ENCODE measurements at places on chromosomes 2 and 18. TPM values are rescaled to one million over a fixed set of nuclear protein-coding genes. Genes with fewer than 3 reads are reported as not detected.
A peak's percentile ranks its signal among the peaks of the same experiment; 100 is the strongest.

DNA sequence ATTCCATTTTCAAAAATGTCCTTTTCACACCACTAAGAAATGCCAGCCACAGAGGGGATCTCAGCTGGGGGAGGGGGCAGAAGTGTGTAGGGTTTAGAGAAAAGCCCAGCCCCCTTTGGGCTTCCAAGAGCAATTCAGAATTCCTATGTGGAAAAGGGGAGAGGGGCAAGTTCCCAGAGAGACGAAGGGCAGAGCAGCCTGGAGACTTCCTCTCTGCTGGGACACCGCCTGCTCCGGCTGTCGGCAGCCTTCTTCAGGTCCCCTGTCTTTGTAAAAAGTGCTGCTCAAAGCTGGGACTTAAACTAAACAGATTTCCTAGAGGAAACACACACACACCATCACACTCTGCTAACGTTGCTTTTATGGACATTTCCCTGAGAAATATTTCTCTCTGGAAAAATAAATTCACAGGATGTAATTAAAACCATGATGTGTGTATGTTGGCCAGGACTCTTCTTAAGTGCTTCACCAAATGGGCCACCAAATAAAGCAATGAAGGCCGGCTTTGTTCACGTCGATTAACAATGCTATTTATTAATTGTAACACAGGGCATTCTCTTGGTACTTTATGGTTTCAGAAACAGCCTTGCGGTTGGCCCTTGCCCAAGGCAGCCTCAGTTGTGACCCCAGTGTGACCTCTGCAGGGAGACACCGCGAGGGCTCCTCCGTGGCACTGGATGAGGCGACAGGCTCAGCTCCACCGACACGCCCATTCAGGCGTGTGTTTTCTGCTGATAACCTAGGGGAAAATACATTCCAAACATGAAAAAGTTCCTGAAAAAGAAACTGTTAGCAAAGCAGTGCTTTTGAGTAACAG is 5.6 kb upstream of the ASB1 start:
- peak; percentile 30 for DNase-seq

DNA sequence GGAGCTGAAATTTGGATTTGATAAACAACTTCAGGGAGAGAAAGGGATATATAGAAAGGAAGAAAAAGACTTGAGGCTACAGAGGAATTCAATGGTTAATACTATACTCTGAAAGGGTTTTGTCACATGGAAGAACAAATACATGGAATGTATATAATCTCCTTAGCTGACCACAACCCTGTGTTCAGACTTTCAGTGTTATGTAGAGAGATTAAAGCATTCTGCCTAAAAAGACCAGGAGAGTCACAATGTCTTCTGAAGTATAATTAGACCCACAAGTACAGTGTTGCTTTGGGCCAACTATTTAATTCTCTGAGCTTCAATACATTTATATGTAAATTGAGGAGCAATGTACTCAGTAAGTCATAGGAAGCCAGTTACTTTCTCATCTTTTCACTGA is 123.8 kb upstream of the FSHR start:
- no peak for DNase-seq

The SAG gene
- polyA plus RNA-seq, result not detected

DNA sequence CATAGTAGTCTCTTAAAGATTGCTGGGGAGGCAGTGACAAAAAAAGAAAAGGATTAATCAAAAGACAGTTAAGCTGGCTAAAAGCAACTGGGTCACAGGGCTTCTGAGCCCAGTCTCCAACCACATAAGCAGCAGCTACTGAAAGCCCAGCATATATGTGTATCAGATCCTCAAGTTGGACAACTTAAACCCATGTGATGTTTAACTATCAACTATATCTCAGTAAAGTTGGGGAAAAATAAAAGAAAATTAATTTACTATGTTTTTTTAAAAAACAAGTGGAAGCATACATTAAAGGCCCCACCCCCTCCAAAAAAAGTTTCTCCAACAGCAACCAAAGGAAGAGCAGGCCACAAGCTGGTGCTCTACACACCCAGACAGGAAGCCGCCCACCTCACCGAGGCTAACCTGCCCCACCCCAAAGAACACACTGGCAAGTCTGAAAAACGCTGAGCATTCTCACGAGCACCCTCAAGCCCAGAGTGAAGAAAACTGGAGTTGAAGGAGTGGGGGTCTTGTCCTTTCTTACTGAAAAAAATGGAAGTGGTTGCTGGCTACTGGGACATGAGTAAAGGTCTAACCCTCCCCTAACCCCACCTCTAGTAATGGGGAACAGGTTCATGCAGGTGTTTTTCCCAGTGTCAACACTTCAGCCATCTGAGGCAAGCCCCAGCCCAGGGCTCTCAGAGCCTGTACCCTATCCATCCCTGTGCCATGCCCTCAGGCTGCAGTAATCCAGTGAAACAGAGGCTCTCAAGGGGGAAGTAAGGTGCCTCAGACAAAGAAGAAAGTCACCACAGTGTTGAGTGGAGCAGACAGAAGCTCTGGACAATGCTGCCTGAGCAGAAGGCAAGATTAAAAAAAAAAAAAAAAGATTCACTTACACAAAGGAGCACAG is 106.3 kb downstream of the GYPC start:
- no peak for DNase-seq

DNA sequence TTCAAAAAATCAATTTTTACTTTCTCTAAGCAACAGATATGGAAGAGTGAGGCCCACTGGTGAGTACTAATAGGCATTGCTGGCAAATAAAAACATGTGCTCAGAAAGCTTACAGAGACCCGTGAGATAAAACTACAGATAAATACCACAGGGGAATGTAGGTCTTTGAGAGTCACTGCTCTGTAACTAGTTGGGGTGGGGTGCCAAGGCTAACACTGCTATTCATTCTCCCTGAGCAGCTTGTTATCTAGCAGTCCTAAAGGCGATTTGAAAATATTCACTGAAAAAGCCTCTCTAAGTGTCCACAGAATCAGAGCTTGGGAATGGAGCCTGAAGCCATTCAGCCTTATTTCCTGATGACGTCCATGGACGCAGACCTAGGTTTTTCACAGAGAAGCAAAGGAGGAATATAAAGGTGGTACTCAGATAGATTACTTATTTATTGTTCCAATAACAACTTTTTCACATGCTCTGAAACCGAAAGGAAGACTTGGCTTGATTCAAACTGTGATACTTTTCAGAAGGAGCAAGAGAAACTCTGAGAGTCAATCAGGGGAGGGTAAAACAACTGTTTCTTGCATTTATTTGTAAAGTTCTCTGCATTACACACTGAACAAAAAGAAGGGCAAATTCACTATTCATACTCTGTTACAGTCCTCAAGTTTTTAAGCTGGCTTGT is 188.4 kb downstream of the PPP1R1C start:
- no peak for DNase-seq

- no peak for DNase-seq
Observed at GRCh38 chr2:68044099-68044498, 18.7 kb downstream of the C1D start.

GRCh38 chr2:202373490-202373889 is 2.6 kb upstream of the BMPR2 start:
- no peak for DNase-seq
